NCI-H524 treated with DMSO at 0.1 percent for 48 hours (cell line): ENCODE measurements at places on chromosomes 13 and 19.

GRCh38 chr19:49907745-49908446 lies 11.2 kb upstream of the IL4I1 start:
- DNase-seq, result no peak

DNA sequence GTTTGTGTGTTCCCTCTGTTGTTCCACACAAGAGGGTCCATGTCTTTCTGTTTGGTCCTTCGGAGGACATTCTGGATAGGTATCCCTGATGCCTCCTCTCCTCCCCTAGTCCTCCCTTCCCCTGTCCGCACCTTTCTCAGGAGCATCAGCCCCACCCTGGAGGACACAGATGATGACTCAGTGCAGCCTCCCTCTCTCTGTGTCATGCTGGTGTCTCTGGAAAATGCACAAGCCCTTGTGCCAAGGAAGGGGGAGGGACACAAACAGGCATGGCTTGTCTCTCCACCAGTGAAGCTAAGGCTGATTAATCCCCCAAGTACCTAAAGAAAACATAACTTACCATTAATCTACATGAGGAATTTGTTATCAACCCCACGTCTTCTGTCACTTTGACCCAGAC lies 16.2 kb upstream of the TNFRSF19 start:
- no peak for DNase-seq

GRCh38 chr19:52889931-52890330 lies 7.5 kb downstream of the ZNF320 start:
- no peak for DNase-seq

- no peak for DNase-seq
Measured at GRCh38 chr13:50686551-50686950, 156.9 kb downstream of the DLEU7 start.

DNA sequence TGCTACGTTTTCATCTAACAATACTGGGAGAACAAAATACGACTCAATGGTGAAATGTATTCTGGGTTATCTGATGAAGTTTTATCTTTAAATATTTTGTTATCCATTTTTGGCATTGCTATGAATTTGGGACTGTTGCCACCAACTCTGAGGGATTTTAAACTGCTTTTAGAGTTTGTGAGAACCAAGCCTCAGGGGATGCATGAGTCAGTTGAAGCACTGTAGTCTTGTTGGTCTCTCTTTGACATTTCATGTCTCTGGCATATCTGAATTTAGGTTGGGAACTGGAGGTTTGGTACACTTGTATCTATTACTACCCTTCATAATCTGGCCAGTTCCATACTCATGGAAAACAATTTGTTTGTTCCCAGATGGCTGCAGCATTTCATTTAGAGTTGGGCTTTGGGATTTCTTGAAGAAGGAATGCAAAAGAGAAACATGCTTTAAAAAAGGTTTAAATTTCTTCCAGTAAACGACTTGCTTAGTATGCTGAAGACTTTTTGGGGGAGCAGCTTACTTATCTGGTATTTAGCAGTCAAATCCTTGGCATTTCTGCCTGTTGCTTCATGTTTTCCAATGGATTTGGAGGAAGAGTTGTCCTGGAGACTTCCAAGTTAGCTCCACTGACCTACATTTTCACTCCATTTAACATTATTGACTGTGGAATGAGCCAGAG lies 28.9 kb downstream of the ARHGEF7 start:
- DNase-seq, result no peak

- no peak for DNase-seq
Measured at GRCh38 chr13:51045451-51045850, 65.6 kb downstream of the C13orf42 start.

DNA sequence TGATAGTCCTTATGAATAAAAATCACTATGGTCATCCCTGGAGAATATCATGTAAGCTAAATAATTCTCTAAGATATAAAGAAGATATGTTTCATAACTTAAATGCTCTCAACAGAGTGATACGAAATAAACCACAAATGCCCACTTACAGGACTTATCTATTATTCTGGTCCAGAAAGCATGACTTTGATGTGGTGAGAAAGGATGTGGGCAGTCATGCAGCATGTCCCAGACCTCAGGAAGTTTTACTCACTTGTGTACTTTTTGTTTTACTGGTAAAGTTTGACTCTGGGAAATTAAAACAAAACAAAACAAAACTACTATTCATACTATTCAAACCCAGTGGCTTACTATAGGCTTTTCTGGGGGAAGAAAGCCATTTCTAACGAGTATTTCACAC lies 483.2 kb upstream of the SLITRK6 start:
- no peak for DNase-seq

- no peak for DNase-seq
Measured at GRCh38 chr13:114203536-114203935, 24.5 kb downstream of the CFAP97D2 start.

GRCh38 chr13:39483326-39483725 lies 119.7 kb downstream of the LHFPL6 start:
- no peak for DNase-seq

DNA sequence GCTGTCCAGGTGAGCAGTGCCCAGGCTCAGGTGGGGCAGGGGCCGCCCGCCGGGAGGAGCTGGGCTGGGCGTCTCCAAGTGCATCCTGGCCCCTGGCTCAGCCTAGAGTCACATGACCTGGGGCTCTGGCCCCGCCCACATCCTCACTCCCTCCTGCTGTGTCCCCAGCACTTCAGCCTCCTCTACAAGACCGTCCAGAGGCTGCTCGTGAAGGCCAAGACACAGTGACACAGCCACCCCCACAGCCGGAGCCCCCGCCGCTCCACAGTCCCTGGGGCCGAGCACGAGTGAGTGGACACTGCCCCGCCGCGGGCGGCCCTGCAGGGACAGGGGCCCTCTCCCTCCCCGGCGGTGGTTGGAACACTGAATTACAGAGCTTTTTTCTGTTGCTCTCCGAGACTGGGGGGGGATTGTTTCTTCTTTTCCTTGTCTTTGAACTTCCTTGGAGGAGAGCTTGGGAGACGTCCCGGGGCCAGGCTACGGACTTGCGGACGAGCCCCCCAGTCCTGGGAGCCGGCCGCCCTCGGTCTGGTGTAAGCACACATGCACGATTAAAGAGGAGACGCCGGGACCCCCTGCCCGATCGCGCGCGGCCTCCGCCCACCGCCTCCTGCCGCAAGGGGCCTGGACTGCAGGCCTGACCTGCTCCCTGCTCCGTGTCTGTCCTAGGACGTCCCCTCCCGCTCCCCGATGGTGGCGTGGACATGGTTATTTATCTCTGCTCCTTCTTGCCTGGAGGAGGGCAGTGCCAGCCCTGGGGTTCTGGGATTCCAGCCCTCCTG lies 16.8 kb upstream of the CELF5 start:
- no peak for DNase-seq

GRCh38 chr19:53881482-53882390 lies at the start of gene PRKCG:
Gene PRKCG (plus strand): TSS chr19:53882197. CDS start chr19:53882495, 298 bp downstream.
- DNase-seq, result no peak

DNA sequence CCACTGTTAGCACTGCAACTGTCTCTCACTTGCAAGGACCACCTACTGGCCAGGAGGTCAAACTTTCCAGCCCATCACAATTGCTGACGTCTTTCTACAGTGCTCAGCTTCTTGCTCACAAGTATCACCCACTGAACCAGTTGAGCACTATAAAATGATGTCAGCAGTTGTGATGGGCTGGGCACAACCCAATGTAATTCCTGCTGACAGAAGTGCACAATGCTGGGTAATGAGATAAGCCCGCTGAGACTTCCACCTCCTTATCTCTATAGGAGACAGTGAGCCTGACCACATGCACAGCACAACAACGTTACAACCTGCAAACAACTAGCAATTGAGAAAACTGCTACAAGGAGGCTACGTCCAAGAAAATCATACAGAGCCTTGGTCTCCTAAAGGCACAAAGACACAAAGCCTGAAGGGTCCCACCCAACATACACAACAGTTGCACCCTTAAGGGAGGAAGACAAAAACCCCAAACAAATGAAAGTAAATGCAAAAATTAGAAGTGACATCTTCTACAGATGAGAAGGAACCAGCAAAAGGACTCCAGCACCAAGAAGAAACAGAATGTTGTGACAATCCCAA lies 273.2 kb downstream of the LIG4 start:
- no peak for DNase-seq

- no peak for DNase-seq
Measured at GRCh38 chr19:28074773-28075172, 1138.2 kb downstream of the UQCRFS1 start.

GRCh38 chr13:53254500-53254899 lies 225.9 kb downstream of the OLFM4 start:
- no peak for DNase-seq

GRCh38 chr19:47756953-47757608 lies 11.7 kb downstream of the NOP53 start:
- DNase-seq, result no peak

GRCh38 chr13:50990065-50990817 lies 80.7 kb downstream of the RNASEH2B start:
- peak; percentile 64 for DNase-seq

DNA sequence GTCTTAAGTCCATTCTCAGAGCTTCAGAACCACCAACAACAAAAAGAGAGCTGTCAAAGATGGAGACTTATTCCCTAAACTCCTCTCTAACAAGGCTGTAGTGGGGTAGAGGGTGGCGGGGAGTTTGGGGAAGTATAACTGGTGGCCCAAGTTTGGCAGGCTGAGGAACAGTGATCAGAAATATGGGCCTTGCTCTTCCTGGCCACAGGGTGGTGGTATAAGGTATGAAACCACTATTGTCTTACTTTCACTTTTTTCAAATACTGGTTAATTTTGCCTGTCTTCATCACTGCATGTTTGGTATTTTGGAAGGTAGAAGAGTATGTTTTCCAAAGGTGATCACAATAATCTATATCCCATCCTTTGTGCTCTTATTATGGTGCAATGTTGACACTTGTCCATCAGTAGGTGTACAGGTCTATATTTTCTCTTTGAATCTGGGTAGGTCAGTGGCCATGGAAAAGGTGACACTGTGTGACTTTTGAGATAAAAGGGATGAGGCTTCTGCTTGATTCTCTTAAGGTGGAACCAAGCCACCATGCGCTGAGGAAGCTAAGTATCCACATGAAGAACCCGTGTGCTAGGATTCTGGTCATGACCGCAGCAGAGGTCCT lies 23.2 kb upstream of the GPC5 start:
- no peak for DNase-seq

DNA sequence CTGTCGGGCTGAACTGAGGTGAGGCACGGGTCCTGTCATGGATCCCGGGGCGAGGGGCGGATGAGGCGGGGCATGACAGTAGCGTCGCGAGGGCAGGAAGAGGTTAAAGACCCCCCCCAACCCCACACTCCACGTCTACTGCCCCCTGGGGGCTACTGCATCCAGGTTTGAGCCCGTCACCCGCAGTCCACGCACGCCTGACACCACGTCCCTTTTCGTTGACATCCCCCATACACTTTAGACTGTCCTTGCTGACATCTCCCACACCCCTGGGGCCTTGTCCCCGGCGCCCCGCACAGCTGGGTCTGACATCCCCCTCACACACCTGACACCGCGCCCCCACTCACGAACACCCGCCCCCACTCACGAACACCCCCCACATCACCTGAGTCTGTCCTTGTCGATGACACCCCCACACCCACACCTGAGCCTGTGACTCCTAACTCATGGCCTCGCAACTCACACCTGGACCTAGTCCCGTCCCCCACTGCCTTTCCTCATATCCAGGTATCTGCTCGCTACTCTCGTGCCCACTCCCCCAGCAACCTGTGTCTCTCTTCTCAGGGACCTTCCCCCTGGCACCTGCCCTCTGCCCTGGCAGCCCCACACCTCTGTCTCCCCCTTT lies 416 bp downstream of the SLC25A42 start:
- DNase-seq, result no peak

GRCh38 chr19:52748336-52748950 lies 13.6 kb upstream of the ZNF611 start:
- no peak for DNase-seq

GRCh38 chr19:10812902-10813404 lies 23.1 kb downstream of the TMED1 start:
- no peak for DNase-seq

DNA sequence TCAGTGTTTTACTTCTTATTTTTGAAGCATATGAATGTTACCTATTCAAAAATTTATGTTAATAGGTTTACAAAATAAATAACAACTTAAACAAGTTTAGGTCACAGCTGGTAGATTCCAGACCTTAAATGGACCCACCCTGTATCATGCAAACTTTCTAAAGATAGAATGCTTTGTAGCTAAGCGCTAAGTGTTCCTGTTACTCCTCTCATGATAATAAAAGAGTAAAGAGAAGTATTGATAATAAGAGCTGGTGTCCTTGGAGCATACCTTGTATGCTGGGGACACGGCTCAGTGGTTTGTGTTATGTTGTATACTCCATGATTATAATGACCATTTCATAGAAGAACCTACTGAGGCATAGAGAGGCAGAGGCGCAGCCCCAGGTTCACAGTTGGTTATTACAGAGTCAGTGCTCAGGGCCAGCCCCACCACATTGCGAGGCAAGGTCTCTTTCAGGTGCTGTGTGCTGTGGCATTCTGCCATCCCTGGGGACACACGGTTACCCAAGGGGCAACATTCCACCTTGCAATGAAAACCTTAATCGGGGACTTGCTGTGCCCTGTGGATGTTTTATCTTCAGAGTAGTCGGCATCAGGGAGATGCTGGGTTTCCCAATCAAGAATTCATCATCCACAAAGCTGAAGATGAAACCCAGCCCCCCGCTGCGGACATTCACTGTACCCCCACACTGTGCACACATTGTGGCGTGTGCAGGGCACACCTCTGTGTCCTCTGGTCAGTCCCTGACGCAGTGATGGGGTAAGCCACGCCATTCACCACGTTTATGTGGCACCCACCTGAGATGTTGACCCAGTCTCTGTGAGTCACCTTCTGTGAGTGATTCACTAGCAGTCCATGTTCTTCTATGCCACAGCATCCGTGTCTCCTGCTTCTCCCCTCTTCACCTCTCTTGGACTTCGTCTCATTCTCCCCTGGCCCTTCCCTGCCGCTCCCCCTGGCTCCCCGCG lies 186.7 kb downstream of the COL4A1 start:
- no peak for DNase-seq

DNA sequence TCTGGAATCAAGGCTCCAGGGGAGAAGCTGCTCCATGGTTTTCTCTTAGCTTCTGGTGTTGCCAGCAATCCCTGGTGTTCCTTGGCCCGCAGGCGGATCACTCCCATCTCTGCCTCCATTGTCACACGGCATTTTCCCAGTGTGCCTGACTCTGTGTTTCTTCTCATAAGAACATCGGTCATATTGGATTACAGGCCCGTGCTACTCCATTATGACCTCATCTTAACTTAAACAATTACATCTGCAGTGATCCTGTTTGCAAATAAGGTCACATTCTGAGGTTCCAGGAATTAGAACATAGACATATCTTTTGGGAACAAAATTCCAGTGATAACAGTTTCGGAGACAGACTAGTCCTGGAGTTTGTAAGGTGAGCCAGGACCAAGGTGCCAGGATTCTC lies 23.5 kb upstream of the ALOX5AP start:
- DNase-seq, result no peak

- no peak for DNase-seq
Measured at GRCh38 chr13:114126789-114127472, 5.5 kb downstream of the RASA3 start.

- no peak for DNase-seq
Measured at GRCh38 chr19:33303791-33304345, 1.5 kb upstream of the CEBPA start.

GRCh38 chr19:38316477-38317067 lies 825 bp upstream of the YIF1B start:
- DNase-seq, result no peak

- DNase-seq, result no peak
Measured at GRCh38 chr13:31895691-31896090, 135.9 kb upstream of the FRY start.

GRCh38 chr13:98919566-98919965 lies 58.3 kb downstream of the DOCK9 start:
- no peak for DNase-seq

GRCh38 chr13:91904597-91904996 lies 506.2 kb downstream of the GPC5 start:
- DNase-seq, result no peak

GRCh38 chr19:49188626-49189200 lies 31.1 kb downstream of the TRPM4 start:
- DNase-seq, result no peak
